Ovary (tissue), 10 donors: ENCODE measurements at places on chromosomes 5 and 9. TPM values are rescaled to one million over a fixed set of nuclear protein-coding genes. Genes with fewer than 3 reads are reported as not detected.

PHF24 gene
- 0.10 TPM for polyA plus RNA-seq

NKD2 gene
- 0.80 TPM for polyA plus RNA-seq

DRD1 gene
- polyA plus RNA-seq: 0.10 TPM

DNA sequence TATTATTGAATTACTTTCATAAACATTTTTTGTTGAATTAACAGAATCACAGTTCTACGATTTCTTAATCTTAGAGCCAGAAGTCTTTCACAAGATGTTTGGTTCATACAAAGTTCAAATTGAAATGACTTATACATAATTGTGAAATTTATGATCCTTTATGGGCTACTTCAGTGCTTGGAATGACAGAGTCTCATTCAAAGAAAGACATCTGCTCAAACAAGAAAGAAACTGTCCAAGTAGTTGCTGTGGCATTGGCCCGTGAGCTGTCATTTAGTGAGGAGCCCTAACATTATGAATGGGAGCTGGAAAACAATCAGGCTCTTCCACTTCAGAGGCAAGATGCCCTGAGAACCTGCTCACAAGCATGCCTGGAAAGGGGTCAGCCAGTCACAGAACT is 63.4 kb downstream of the AUH start:
- no peak for DNase-seq

DNA sequence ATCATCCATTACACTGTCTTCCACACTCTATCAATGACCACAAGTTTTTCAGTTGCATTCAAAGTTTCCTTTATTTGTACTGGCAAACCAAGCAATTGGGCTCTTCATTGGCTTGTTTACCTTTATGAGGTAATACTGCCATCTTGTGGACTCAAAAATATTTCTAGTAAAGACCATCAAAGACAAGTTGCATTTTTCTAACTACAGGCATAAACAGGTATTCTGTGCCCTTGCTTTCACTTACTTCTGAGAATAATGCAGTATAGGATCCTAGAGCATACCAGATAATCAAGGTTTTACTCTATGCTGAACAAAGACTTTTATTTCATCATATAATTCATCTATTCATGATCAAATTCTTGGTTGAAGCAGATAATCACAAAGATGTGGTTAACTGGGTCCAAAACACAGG is 173.7 kb upstream of the POU5F2 start:
- no peak for DNase-seq

SPATA31E1 gene
- not detected for polyA plus RNA-seq

DNA sequence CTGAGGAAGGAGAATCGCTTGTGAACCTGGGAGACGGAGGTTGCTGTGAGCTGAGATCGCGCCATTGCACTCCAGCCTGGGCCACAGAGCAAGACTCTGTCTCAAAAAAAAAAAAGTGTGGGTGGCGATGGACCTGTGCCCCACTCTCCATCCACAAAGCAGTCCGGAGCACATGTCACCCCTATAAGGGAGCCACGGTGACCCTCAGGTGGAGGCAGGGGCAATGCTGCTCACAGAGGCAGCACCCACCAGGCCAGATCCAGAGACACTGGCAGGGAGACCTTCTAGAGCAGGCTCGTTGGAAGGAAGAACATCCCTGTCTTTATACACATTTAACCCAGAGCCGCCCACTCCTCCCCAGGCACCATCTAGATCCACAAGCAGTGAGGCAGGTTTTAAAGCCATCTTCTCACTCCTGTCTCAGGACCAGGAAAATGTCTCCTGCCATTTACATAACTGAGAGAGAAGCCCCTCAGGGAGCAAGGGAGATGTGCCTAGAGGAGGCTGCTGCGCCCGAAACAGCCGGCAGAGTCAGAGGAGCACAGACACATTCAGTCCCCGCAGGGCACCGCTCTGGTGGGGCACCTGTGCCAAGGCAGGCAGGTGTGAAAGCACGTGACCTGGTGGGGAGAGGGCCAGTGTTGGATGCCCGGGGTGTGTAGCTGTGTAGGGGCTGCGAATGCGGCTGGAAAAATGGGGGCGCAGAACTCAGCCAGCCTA is 31.6 kb upstream of the ADAMTS2 start:
- no peak for DNase-seq

GRCh38 chr5:174951151-174951780 is 226.9 kb downstream of the MSX2 start:
- no peak for DNase-seq

DNA sequence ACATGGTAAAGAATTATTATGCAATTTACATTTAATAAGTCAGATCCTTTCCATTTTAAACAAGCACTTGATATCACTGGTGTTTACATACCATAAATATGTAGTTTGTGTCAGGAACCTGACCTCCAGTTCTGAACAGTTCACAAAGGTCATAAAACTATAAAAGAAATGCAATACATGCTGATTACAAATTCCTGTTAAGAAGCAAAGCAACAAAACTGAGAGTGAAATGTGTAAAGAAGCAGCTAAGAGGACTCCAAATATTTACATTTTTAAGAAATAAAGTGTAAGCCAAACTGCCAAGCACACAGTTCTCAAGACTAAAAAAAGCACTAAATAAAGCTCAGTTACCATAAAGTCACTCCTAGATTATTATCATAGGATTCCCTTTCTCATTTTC is 17.4 kb upstream of the SCAI start:
- no peak for DNase-seq

GMCL2 gene
- not detected for polyA plus RNA-seq

DNA sequence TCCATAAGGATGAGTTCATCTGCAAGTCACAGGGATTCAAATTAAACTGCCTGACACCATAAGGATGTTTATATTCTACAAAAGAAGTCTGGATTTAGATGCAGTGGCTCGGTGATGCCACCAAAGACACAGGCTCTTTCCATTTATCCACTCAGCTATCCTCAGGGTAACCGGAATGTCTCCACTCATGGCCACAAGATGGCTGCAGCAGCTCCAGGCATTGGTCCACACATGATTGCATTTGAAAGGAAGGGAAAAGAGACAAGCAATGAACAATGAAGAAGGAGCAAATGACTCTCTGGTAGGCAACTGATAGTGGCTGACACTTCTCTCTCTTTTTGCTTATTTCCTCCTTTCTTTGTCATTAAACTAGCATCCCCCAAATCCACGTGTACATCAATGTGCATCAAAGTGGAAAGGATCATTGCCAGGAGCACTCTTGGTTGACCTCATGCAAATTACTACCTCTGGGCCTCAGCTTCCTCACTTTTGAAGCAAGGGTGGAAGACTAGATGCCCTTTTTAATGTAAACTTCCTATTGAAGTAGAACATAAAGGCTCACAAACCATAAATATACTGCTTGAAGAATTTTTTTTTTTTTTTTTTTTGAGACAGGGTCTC is 7.2 kb upstream of the SNX30 start:
- DNase-seq: no peak
